Aortic smooth muscle cell (primary cell): ENCODE measurements at places on chromosomes 2 and 18. TPM values are rescaled to one million over a fixed set of nuclear protein-coding genes. Genes with fewer than 3 reads are reported as not detected.

DES gene
- 0.13 and 0.62 TPM in 2 replicates for total RNA-seq

STAT4 gene
- total RNA-seq, result 0.31 and 0.53 TPM in 2 replicates

CPLX4 gene
- not detected in 2 replicates for total RNA-seq

CYB5A gene
- 45.0 and 82.1 TPM in 2 replicates for total RNA-seq

TTC39C gene
- total RNA-seq, result 15.7 and 16.1 TPM in 2 replicates

UCN gene
- total RNA-seq, result 0.40 and 0.50 TPM in 2 replicates

KCNJ3 gene
- not detected in 2 replicates for total RNA-seq

HS1BP3 gene
- 23.9 and 29.9 TPM in 2 replicates for total RNA-seq

PTPRN gene
- 0.25 and 0.40 TPM in 2 replicates for total RNA-seq

NBEAL1 gene
- total RNA-seq, result 38.7 and 49.7 TPM in 2 replicates

COLEC12 gene
- 21.6 and 24.0 TPM in 2 replicates for total RNA-seq

SLC23A3 gene
- total RNA-seq, result 1.6 TPM in 2 replicates

SERPINB11 gene
- total RNA-seq, result not detected in 2 replicates

AFF3 gene
- under 0.01 TPM in 1 of 2 replicates, not detected in the other for total RNA-seq

HOXD11 gene
- total RNA-seq, result not detected in 2 replicates

CTDP1 gene
- 18.3 and 20.7 TPM in 2 replicates for total RNA-seq

GORASP2 gene
- total RNA-seq, result 30.3 and 34.1 TPM in 2 replicates

MOCOS gene
- total RNA-seq, result 1.4 and 2.9 TPM in 2 replicates

CFC1 gene
- not detected in 2 replicates for total RNA-seq

RAPGEF4 gene
- total RNA-seq, result 0.66 and 2.2 TPM in 2 replicates

TGFBRAP1 gene
- 14.9 and 16.8 TPM in 2 replicates for total RNA-seq

CYP27C1 gene
- not detected in 2 replicates for total RNA-seq

CD28 gene
- total RNA-seq, result under 0.01 TPM in 1 of 2 replicates, not detected in the other

TMX3 gene
- total RNA-seq, result 85.1 and 103 TPM in 2 replicates

C2orf78 gene
- total RNA-seq, result not detected in 2 replicates

ST6GAL2 gene
- not detected in 2 replicates for total RNA-seq

PREPL gene
- total RNA-seq, result 74.0 and 89.9 TPM in 2 replicates

KCNK3 gene
- 3.7 and 8.2 TPM in 2 replicates for total RNA-seq

POU3F3 gene
- total RNA-seq, result 0.06 and 0.13 TPM in 2 replicates

TDRD15 gene
- not detected in 2 replicates for total RNA-seq
